ENCODE measurements at places on chromosomes 7 and 10. TPM values are rescaled to one million over a fixed set of nuclear protein-coding genes. Genes with fewer than 3 reads are reported as not detected.

DNA sequence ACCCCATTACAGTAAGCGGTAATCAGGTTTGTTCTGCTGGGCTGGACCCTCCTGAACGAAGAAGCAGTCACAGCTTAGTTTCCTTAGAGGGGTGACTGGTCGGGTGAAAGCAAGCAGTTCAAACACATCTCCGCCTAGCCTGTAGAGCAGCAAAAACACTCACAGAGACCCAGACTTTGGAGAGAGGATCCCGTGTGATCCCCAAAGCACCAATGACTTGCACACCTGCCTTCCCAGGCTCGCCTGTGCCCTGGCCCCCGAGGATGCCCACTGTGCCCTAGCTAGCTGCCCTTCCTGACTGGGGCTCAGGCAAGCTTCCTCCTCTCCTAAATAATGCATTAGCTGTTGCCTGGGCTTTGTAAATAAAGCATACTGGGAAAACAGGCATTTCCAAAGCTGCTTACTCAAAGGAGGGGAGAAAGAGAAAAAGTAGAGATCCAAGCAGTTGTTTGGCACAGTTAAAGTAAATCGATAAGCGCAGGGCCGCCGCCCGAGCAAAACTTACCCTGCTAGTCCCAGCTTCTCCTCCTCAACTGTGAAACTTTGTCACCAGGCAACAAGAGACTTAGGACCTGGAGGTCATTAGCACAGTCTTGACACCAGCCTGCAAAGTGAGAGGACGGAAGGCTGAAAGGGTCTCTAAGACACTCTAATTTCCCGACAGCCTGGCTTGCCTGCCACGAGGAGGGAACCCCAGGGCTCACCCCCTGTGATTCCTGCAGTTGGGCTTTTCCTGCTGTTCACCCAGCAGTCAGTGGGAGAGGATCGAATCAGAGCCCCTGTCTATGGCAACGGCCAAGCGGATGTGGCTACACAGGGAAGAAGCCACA is 4.8 kb downstream of the LRRC18 start:
- H3K4me1 ChIP-seq = no peaks in the 10 kb centered on the region
- no peaks in the 10 kb centered on the region for H3K36me3 ChIP-seq
- H3K27me3 ChIP-seq = no peaks in the 10 kb centered on the region
- H3K4me3 ChIP-seq = no peak overlapping the region

Gene SKIDA1
- 0.59 TPM for total RNA-seq

- no peak overlapping the region for H3K27ac ChIP-seq
- peaks cover 14% of the 10 kb centered on the region for H3K27me3 ChIP-seq
- no peak overlapping the region for H3K4me3 ChIP-seq
- no peak for DNase-seq
- no peaks in the 10 kb centered on the region for H3K4me1 ChIP-seq
- no peaks in the 10 kb centered on the region for H3K36me3 ChIP-seq
These were observed 105.0 kb downstream of the TRIL start for GRCh38 chr7:28853150-28853549.

DNA sequence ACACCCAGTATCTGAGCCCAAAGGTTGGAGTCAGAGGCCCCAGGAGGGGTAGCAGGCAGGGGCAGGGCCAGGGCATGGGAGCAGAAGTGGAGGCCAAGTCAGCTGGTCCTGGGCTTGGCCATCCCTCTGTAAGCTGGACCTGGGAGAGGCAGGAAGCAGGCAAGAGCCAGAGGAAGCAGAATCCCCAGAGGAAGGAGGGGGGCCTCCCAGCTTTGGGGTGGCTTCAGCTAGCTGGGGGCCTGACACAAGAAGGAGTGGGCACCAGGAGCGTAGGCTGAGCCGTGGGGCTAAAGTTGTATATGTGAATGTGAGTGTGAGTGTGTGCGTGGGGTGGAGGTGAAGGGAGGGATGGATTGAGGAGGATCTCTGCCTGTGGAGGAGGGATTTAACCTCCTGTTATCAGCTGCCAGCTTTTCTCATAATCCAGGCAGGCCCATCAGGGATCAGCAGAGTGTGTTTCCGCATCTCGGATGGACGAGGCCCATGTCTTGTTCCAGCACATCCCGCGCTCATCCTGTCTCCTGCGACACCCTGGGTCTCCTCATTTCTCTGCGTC is 54.0 kb downstream of the NEURL1 start:
- H3K4me1 ChIP-seq = peaks cover 8% of the 10 kb centered on the region
- H3K4me3 ChIP-seq = no peak overlapping the region
- H3K27me3 ChIP-seq = no peaks in the 10 kb centered on the region
- no peak for DNase-seq
- no peak overlapping the region for H3K27ac ChIP-seq

GRCh38 chr10:84477398-84478128 is 149.2 kb downstream of the CCSER2 start:
- no peaks in the 10 kb centered on the region for H3K27me3 ChIP-seq
- DNase-seq = no peak
- no peak overlapping the region for H3K27ac ChIP-seq
- no peaks in the 10 kb centered on the region for H3K4me1 ChIP-seq
- no peak overlapping the region for H3K4me3 ChIP-seq
- no peaks in the 10 kb centered on the region for H3K36me3 ChIP-seq

DNA sequence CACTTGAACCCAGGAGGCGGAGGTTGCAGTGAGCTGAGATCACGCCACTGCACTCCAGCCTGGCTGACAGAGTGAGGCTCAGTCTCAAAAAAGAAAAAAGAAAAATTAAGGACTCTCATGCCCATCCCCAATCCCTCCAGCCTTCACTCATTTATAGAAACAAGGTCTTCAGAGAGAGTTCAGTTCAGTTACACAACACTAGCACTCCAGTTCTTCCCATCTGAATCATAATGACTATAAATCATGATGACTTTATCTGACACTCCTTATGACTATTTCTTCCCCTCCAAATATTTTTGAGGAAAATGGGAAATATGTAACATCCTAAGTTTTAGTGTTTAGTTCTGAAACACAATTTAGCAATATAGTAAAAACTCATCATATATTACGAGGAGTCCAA is 107.4 kb upstream of the LSM8 start:
- no peaks in the 10 kb centered on the region for H3K27me3 ChIP-seq
- H3K4me1 ChIP-seq = no peaks in the 10 kb centered on the region
- DNase-seq = no peak
- no peak overlapping the region for H3K4me3 ChIP-seq

DNA sequence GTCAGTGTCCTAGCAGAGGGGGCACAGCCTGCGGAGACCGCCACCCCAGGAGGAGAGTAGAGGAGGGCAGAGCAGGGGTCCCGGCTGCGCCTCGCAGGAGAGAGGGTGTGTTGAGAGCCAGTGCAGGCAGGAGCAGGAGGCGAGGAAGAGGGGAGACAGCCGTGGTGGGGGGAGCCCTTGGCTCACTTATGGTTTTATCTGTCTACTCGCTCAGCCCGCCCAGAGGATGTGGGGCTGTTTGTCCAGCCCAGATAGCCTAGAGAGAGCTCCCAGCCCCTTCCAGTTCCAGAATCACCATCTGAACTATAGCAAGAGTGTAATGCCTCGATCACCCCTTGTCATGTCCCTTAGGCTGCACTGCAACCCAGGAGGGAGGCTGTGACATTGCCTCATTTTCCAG is 26.6 kb downstream of the SLC29A3 start:
- H3K36me3 ChIP-seq = no peaks in the 10 kb centered on the region
- no peaks in the 10 kb centered on the region for H3K4me1 ChIP-seq
- H3K4me3 ChIP-seq = no peak overlapping the region
- no peaks in the 10 kb centered on the region for H3K27me3 ChIP-seq
- DNase-seq = no peak
- no peak overlapping the region for H3K27ac ChIP-seq

DNA sequence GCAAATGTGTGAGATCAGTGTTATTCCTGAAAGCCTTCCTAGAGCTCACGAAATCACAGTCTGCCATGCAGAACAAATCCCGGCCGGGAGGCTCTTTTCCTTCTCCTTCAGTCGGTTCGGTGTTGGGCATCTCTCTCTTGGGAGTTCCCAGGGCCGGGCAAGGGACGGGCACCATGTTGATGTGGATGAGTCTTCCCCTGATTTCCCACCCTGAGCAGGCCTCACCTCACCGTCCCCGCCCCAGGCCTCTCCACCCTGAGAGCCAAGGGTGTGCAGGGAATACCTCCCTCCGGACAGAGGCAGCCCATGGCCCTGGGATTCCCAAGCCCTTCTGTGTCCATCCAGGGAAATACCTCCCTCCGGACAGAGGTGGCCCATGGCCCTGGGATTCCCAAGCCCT is 28.0 kb upstream of the DIP2C start:
- no peak overlapping the region for H3K4me3 ChIP-seq
- H3K27me3 ChIP-seq = no peaks in the 10 kb centered on the region
- no peaks in the 10 kb centered on the region for H3K36me3 ChIP-seq
- DNase-seq = no peak
- no peaks in the 10 kb centered on the region for H3K4me1 ChIP-seq
- H3K27ac ChIP-seq = no peak overlapping the region

DNA sequence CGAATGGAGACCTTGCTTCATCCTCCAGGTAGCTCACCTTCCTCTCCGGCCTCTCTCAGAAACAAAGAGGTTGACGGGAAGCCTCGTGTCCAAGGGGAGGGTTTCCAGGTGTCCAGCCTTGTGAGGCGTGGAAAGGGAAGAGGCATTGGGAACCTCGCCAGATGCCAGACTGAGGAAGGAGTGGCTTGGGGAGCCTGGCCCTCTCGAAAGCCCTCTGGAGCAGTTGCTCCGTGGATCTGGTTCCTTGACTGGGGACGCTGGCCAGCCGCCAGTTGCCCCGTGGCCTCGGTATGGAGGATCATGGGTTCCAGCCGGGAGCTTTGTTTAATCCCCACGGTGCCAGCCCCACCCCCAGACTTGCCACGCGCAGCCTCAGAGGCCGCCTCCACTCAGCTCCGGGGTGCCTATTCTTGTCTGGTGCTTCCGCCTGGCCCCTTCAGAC is 30.3 kb upstream of the SUN1 start:
- no peaks in the 10 kb centered on the region for H3K4me1 ChIP-seq
- H3K36me3 ChIP-seq = no peaks in the 10 kb centered on the region
- peak; percentile 89 for DNase-seq
- no peak overlapping the region for H3K4me3 ChIP-seq

Gene EXOSC1
- 36.7 TPM for total RNA-seq

- no peak overlapping the region for H3K27ac ChIP-seq
- DNase-seq = no peak
These were observed 191.9 kb downstream of the MAD1L1 start for GRCh38 chr7:2040893-2041270.

Gene LIPK
- total RNA-seq = 3.2 TPM

Gene CALML5
- 31.0 TPM for total RNA-seq

DNA sequence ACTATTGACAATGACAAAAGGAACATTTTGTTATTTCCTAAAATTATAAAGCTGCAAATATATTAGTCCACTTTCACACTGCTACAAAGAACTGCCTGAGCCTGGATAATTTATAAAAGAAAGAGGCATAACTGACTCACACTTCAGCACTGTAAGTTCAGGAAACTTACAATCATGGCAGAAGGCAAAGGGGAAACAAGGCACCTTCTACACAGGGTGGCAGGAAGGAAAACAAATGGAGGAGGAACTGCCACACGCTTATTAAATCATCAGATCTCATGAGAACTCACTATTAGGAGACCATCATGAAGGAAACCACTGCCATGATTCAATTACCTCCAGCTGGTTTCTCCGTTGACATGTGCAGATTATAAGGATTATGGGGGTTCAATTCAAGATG is 203.1 kb downstream of the TPK1 start:
- no peaks in the 10 kb centered on the region for H3K36me3 ChIP-seq
- H3K27me3 ChIP-seq = no peaks in the 10 kb centered on the region
- DNase-seq = no peak
- no peak overlapping the region for H3K4me3 ChIP-seq
- H3K4me1 ChIP-seq = no peaks in the 10 kb centered on the region
- H3K27ac ChIP-seq = no peak overlapping the region

GRCh38 chr7:69700331-69700730 is 102.1 kb downstream of the AUTS2 start:
- no peak for DNase-seq
- no peak overlapping the region for H3K27ac ChIP-seq
- H3K4me3 ChIP-seq = no peak overlapping the region
- no peaks in the 10 kb centered on the region for H3K4me1 ChIP-seq
- H3K27me3 ChIP-seq = no peaks in the 10 kb centered on the region
- H3K36me3 ChIP-seq = no peaks in the 10 kb centered on the region

DNA sequence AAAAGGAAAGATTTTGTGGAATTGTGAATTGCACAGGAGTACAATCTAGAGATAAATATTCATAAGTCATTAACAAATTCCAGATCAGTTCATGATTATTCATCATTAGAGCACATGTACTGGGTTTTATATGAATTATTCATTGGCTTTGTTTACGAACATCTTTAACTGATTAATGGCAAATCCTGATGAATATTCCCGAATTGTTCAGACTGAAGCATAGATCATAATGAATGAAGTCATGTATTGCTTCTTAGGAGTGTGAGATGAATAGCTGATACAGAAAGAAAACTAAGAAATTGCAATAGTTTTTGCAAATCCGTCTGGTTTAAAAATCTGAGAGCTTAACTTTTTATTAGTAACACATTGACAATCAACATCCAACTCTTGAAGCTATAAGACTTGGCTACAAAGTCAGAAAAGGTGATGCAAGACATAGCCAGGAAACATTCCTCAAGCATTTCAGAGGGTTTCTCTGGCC is 183.6 kb upstream of the DGKB start:
- no peak overlapping the region for H3K27ac ChIP-seq
- no peak for DNase-seq
- H3K36me3 ChIP-seq = no peaks in the 10 kb centered on the region
- H3K27me3 ChIP-seq = no peaks in the 10 kb centered on the region
- no peaks in the 10 kb centered on the region for H3K4me1 ChIP-seq

DNA sequence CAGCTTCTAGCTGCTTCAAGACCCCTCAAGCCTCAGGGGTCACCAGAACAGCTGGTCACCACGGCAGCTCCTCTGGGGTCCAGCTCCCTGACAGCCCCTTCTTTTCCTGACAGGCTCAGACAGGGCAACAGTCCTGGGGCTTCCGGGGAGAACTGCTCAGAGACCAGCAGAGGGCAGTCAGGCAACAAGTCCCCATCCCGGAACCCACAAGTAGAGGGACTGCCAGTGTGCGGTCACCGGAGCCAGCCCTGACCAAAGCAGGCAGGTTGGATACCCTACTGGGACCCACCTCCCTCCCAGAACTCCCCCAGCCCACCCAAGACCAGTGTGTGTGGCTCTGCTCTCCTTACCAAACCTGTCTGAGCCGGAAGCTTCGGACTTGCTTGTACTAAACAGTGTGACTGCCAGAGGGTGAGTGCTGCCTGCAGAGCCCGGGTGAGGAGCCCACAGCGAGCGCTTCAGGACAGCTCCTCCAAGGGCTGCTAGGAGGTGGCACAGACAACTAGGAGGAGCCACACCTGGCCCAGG is 40.3 kb downstream of the YKT6 start:
- H3K27me3 ChIP-seq = no peaks in the 10 kb centered on the region
- no peak overlapping the region for H3K4me3 ChIP-seq
- no peaks in the 10 kb centered on the region for H3K36me3 ChIP-seq
- H3K27ac ChIP-seq = no peak overlapping the region
- DNase-seq = peak; percentile 72

DNA sequence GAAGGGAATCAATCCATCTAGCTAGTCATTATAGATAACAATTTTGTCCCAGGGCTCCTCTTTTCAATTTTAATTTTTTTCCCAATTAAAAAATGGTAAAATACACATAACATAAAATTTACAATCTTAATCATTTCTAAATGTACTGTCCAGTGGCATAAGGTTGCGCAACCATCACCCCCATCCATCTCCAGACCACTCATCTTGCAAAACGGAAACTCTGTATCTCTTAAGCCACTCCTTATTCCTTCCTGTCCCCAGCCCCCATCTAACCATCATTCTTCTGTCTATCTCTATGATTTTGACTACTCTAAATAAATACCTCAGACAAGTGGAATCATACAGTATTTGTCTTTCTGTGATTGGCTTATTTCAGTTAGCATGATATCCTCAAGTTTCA is 46.1 kb upstream of the RAB18 start:
- H3K36me3 ChIP-seq = no peaks in the 10 kb centered on the region
- no peak overlapping the region for H3K4me3 ChIP-seq
- DNase-seq = no peak
- no peaks in the 10 kb centered on the region for H3K4me1 ChIP-seq
- H3K27ac ChIP-seq = no peak overlapping the region

Data from breast epithelium (tissue), 4 donors.